Dorsolateral prefrontal cortex (tissue), 122 donors: ENCODE measurements at places on chromosomes 1 and 21. TPM values are rescaled to one million over a fixed set of nuclear protein-coding genes. Genes with fewer than 3 reads are reported as not detected.

OR11L1 gene
- not detected for total RNA-seq

DNA sequence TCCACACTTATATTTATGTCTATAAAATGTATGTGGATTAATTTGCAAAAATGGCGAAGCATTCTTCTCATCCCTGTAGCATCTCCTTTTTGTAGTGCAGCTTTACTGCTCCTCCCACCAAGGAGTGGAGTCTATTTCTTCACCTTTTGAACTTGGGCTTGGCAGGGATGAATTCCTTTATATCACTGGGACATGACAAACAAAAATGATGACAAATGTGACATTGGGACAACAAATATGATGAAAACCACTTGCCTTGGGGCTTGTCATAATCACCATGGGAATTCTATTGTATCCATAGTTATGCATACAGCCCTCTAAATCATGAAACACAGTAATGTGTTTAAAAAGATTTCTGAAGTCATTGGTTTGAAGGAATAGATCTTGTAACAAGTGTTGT is 155.0 kb downstream of the TNFSF18 start:
- DNase-seq, result no peak

TRAPPC10 gene
- total RNA-seq, result 62.0 TPM

DNA sequence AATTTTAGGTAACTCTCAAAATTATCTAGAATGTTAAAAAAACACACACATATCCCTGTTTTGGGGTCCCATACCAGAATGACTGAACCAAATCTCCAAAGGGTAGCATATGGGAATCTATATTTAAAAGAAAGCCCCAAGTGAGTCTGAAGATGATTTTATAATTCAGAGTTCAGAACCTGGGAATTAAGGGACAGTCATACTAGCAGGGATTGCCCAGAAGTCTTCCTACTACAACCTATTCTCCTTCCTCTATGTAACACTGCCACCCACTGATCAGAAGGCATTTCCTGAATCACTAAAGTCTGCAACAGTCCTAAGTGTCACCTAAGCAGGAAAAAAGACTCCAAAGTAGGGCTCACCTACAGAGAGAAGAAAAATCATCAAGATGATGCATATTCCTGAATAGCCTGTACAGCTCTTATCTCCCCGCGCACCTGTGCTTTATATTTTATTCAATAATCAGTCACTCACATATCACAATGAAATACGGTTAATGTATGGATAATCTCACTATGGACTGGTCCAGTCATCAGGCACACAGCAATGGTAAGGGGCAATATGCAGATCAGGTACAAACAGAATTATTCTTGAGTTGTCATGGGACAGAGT is 4.9 kb downstream of the RGS1 start:
- no peak for DNase-seq
